NCI-H446 (cell line): ENCODE measurements at places on chromosomes 11 and 22.
A peak's percentile ranks its signal among the peaks of the same experiment; 100 is the strongest.

- no peak for DNase-seq
Measured at GRCh38 chr22:33397381-33397907, 339.3 kb upstream of the SYN3 start.

GRCh38 chr22:41681616-41682015, 7.1 kb downstream of the SNU13 start:
- no peak for DNase-seq

DNA sequence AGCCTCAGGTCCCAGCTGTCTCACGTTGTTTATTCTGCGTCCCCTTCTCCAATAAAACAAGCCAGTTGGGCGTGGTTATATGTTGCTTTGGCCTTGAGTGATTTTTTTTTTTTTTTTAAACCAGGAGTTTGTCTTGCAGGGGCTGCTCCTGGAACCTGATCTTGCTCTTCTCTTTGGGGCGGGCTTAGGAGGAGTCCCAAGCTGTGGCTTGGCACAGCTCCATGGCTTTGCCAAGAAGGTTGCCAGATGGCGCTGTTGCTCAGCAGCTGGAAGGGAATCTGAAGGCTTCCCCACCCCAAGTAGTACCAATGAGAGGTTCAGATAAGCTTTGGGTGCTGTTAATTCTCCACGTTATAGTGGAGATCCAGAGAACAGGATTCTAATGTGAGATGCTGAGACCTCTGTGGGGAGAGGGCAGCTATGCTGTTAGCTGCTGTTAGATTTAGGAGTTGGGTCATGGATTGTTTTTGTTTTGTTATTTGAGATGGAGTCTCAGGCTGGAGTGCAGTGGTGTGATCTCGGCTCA, 2.0 kb upstream of the FERMT3 start:
- DNase-seq, result peak; percentile 94

DNA sequence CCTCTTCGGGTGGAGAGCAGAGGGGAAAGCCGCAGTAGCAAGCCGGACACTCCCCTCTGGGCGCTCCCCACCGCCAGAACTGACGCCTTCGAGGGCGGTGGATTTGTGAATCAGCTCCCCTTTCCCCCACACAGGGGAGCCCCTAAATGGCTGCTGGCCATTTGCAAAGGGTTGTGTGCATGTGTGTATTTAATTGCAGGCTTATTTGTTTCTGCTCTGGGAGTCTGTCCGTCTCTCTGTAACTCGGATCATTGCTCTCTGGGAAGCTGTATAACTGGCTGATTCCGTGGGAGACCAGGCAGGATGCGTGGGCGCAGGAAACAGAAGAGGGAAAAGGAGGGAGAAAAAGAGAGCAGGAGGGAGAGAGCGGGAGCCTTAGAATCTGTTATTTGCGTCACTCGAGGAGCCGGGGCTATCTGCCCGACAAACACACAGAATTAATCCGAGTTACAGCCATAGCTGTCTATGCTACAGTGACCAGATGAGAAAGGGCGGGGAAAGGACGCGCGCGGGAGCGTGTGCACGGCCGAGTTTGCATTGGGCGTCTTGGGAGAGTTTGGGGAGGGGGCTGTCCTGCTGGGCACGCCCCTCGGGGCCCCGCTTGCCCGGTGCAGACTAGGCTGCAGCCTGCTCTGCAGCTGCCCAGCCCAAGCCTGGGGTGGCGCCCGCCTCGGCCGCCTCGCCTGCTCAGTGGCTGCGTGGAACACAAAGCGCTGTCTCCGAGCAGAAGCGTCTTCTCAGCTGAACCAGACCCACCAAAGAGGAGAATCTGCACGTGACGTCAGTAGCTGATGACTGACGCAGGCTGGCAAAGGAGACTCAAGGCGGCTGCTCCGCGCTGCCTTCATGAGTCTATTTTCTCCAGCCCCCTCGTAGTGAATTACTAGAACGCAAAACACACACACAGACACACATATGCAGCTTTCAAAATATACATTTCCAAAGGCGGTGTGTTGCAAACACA, 105.3 kb upstream of the HSD17B12 start:
- DNase-seq, result peak; percentile 68

GRCh38 chr11:99424313-99425084, 403.8 kb downstream of the CNTN5 start:
- DNase-seq, result no peak

- no peak for DNase-seq
Measured at GRCh38 chr11:66321606-66322005, 4.8 kb upstream of the CD248 start.

- no peak for DNase-seq
Measured at GRCh38 chr11:72333661-72334060, 89.7 kb upstream of the PHOX2A start.

GRCh38 chr11:127050186-127050585, 49.6 kb upstream of the KIRREL3 start:
- DNase-seq, result no peak
